ENCODE measurements at places on chromosomes 12 and 14.
A peak's percentile ranks its signal among the peaks of the same experiment; 100 is the strongest.

- DNase-seq: no peak
These were observed 101.5 kb downstream of the KICS2 start for GRCh38 chr12:64120568-64120967.

GRCh38 chr12:95102916-95103671, 29.7 kb upstream of the NR2C1 start:
- DNase-seq: peak; percentile 79

- DNase-seq: no peak
These were observed 451.7 kb downstream of the TMEM117 start for GRCh38 chr12:44287545-44287944.

DNA sequence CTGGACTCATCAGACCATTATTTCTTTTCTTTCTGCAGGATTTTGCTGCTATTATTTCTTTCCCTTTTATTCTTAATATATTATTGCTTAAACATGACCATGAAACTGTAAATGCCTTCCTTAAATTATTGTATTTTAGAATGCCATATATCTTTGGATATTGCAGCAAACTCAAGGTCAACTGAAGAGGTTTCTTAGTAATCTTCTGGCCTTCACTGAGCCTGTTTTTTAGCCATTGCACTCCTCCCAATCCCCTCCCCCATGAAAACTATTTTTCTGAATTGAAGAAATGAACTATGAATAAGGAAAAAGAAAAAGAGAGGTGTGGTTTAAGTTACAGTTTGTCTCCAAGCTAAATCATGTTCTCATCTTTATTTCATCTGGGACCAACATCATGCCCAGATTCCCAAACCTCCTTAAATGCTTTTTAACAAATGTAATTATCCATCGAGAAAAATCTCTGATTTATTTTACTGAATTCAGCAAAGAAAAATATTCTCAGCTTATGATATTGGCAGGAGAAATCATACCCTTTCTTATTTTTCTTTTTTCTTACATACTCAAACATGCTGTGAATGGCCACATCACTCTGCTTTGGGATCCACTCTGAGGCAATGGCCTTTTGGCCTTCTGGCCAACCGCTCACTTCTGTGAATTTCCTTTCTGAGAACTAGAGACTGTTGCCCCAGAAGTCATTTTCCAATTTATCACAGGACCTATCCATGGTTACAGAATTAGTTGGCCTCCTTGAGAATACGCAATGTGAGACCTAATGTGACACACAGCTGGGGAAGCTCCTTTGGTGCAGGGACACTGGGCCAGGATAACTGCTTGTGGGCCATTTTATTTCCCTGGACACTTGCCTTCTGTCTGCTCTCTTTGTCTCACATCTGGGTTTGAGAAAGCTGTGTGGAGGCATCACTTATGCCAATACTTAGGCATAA, 50.9 kb downstream of the IGF1 start:
- no peak for DNase-seq

- DNase-seq: no peak
These were observed 1.6 kb downstream of the PTGDR start for GRCh38 chr14:52269100-52269499.

- DNase-seq: no peak
These were observed 237.6 kb downstream of the ATXN7L3B start for GRCh38 chr12:74775276-74775675.

- DNase-seq: no peak
These were observed 250.2 kb downstream of the GPHN start for GRCh38 chr14:66758031-66758613.

GRCh38 chr14:68594737-68595380, 198.0 kb downstream of the ZFP36L1 start:
- no peak for DNase-seq

DNA sequence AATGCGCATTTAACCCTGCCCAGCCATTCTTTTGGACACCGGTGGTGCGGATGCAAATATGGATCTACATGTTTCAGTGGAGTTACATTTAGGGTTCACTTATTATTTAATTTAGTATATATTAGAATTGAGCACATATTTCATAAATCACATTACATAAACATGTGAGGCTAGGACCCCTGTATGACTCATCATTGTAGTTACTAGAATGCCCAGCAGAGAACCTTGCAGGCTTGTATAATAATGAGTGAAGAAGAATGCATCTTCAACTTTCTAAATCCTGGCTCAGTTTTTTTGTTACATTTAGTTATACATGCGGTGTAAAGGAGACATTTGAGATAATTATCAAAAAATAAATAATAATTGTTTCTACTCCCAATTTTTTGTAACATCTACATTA, 369.0 kb downstream of the ATP23 start:
- DNase-seq: peak; percentile 43

DNA sequence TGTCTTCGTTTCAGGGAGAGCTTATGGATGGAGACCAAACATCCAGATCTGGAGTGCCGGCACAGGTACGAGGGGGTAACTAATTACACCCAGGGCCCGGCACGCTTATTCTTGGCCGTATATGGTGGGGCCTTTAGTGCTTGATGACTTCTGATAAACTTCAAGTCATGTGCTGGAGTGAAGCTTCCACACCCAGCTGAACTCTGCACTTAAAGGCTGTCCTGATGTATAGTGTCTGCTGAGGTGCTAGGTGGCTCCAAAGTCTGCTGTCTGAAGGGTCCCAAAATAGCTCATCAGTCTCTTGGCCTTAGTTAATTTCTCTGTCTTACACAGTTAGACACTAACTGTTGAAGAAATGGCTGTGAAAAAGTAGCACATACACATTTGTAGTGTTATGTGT, 17.9 kb downstream of the RNF34 start:
- DNase-seq: no peak

DNA sequence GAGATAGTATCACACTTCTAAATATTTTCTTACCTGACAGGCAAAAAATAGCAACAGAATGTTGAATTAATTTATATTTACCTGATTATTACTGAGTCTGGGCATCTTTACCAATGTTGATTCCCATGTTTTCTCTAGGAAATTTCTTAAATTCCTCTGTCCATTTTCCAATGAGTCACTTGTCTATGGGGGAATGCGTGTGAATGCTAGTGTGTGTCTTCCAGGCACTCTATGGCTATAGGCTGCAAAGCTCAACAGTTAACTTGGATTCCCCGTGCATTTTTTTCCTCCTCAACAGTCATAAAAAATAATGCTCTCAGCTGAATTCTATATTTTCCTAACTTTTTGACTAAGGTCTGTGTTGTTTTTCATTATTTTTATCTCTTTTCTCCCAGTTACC, 1385.8 kb upstream of the FLRT2 start:
- DNase-seq: peak; percentile 48

DNA sequence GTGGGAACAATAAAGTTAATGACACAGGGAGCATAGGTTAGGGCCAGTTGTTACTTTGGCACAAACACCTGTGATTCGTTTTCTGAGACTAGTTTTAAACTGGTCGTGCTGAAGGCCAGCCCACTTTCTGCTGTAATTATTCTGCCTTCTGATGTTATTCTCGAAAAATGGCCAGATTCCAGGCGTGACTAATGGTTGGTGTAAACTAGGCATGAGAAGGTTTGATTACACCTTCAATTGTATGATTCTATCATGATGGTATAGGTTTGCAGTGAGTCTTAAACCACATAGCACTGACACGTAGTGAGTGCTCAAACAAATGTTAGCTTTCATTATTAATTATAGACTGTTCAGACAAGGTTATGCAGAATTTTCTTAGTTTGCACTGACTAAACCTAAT, 39.0 kb downstream of the CKB start:
- no peak for DNase-seq

DNA sequence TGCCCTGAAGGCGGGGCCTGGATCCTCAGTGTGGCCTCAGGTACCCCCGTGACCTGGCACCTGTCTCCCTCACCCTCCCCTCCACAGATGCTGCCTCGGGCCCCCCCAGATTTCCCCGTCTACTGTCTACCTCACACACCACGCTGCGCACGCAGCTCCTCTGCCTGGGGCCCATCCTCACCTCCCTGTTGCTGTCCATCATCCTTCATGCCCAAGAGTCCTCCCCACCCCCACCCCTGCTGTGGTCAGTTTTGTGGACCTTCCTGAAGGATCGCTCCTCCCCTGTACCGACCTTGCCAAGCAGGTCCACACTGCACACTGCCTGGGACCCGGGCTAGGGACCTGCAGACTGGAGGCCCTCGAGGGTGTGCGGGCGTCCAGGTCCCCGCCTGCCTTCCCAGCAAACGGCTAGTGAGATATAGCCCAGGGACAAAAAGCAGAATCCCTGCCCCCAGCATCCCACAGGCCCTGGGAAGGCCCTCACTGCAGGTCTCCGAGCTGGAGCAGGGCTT, 197.4 kb upstream of the DIO3 start:
- no peak for DNase-seq

DNA sequence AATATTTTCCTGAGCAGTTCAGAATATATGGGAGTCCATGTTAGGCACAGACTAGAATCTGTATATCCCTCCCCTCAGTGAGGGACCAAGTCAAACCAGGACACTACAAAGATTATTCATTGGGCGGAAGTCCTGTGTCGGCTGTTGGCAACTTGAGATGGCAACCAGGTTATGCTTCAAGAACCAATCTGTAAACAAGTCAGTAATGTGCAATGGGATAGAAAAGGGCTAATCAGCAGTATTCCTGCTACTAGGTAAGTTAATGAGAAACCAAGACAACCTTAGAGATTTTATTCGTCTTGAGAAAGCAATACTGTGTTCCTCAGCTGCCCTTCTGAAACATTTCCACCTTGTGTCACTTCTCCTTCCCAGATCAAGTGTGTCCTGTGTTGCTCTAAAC, 26.4 kb downstream of the ARG2 start:
- DNase-seq: no peak

DNA sequence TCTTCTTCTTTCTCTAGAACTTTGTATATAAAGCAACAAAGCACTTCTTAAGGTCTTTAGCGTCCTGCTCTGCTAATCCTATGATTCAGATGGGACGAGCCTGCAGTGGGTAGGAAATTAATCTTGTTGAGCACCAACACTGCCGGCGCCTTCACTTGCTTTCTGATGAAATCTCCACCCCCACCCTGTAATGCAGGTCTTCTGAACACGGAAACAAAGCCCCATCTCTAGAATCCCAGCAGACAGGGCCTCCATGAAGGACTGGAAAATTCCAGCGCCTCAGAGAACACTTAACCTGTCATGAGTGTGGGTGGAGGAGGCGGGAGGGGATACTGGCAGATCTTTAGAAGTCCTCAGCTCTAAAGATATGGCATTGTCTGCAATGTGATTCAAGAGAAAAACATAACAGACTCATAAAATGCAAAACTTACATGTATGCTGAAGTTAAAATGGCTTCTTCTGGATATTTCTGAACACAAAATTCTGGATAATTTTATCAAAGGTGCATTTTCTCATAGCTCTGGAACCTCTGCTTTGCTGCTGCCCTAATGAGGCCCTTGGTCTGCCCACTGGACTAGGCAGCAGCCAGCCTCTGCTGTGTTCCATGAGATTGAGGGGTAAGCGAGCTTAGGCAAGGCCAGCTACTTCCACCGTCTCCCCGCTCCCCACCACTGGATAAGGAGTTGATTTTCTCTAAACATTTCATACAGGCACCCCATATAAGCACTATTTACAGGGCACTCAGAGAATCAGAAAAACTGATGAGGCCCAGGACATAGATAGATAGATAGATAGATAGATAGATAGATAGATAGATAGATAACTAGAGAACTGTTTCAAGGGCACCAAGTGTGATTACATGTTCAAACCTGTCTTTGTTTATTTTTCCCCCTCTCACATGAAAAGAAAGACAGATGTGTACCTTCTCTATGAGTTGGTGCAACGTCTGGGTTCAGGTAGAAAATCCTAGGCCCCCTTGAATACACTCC, 43.1 kb downstream of the ZFP36L1 start:
- DNase-seq: no peak

DNA sequence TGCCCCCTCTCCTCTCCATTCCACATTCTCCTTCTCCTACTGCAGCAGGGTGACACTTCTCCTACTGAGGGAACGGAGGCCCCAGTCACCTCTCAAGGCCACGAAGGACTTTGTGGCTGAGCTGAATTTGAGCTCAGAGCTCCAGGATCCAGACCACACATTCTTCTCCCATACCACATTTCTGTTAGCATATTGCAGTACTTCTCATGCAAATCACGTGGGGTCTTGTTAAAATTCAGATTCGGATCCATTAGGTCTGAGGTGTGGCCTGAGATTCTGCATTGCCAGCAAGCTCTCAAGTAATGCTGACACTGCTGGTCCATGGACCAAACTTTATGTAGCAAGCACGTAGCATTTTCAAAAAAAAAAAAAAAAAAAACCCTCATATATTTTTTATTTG, 9.6 kb upstream of the IFI27L2 start:
- no peak for DNase-seq

- DNase-seq: no peak
These were observed 1.1 kb upstream of the RPL41 start for GRCh38 chr12:56115329-56115728.

- DNase-seq: no peak
These were observed 163.9 kb upstream of the RASSF8 start for GRCh38 chr12:25794571-25794970.

DNA sequence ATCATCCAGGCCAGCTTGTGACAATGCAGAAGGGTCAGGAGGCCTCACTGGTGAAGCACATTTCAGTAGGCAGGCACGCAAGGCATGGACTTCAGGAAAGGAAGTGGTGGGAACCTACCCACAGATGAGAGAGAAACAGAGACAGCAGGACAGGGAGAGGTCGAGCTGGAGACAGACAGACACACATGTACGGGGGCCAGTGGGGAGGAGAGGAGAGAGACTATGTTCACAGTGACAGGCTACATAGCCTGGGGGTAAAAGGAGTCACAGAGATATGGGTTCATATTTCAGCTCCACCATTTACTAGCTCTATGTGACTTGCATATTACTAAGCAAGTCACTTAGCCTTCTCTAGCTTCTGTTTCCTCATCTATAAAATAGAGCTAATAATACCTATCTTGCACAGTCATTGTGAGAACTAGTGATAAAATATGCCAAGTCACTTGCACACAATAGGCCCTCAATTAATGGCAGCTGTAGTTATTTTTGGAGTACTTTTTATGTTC, 91.1 kb upstream of the FUT8 start:
- DNase-seq: no peak

DNA sequence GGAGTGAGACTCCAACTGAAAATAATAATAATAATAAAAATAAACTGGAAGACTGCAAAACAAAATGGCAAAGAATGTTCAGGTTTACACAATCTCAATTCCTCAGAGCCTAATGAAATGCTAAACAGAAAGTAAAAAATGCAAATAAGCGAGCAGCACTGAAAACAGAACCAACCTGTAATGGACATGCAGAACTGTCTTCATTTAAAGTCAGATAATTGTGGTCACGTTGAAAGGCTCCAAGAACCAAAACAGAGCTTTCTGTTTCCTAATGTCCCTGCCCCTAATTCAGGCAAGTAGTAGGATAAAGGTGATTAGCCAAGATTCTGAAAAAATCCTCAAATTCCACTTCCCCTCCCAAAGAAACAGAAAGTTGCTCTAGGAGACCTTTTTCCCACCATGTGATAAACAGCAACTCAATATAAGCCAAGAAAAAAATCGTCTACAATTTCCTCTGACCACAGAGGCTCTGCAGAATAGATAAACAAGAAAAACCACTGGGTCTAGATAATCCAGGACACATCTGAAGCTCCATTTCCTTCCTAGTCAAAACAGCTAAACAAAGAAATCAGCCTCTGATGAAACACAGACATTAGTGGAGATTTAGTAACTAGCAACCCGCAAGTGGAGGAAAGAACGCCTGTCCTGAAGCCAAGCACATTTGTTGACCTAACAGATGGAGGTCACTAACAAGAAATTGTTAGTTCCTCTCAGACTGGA, 3.0 kb downstream of the MIS18BP1 start:
- DNase-seq: no peak
